ENCODE measurements at places on chromosomes 3 and 15.

- DNase-seq, result no peak
Observed at GRCh38 chr3:100449214-100449613, 43.2 kb upstream of the TMEM45A start.

DNA sequence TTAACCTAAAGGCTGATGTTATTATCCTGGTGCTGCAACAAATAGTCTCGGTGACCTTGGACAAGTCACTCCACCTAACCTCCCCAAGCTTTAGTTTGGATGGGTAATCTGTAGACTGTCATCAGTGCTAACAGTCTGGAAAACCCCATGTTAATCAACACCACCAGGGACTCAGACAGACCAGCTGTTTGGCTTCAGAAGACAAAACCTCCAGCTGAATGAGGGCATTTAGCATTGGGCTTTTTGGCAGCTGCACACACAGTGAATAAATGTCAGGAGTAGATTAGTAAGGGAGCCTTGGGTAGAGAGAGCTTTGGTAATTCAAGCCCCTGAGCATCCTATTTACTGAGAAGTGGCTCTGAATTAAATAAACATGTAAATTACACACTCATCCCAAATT, 24.9 kb upstream of the C3orf80 start:
- no peak for DNase-seq

DNA sequence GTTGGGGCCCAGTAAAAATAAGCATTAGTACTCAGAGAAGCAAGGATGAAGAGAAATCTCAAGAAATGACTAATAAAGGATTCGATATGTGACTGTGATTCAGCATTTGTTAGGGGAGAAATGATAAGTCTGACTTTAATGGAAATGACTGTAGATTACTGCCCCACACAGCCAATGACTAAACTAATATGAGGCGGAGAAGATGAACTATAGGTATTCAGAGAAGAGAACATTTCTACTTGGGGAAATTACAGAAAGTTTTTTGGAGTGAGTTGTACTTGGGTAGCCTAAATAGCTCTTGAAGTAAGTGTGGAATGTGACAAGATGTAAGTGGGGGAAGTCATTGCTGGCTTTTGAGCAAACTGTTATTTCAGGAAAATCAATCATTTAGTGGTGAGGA, 380.0 kb downstream of the PDCD6IP start:
- no peak for DNase-seq

GRCh38 chr15:101255051-101255395, 3.2 kb upstream of the CHSY1 start:
- DNase-seq, result no peak

GRCh38 chr15:69388260-69388705, 25.9 kb upstream of the KIF23 start:
- no peak for DNase-seq

DNA sequence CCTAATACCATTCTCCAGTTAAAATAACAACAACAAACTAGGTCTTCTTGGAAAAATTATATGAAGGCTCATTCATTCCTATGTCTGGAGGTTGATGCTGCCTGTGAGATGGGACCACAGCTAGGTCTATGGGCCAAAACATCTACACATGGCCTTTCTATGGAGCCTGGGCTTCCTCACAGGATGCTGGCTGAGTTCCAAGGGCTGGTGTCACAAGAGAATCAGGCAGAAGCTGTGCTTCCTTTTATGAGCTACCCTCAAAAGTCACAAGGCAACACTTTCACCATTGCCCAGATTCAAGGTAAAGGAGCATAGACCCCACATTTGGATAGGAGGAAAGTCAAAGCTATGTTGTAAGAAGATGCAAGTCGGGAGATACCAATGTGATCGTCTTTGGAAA, 4.6 kb upstream of the RTP2 start:
- DNase-seq, result no peak

GRCh38 chr15:51114437-51115119, 19.9 kb upstream of the TNFAIP8L3 start:
- DNase-seq, result no peak

Data from stimulated activated CD4-positive, alpha-beta T cell treated with anti-CD3 and anti-CD28 coated beads, Interleukin-1b, Interleukin-23, amount 100 ng/mL, for 4 hours (primary cell).